KBM-7 (cell line): ENCODE measurements at places on chromosomes 4 and X.

- DNase-seq = no peak
Observed at GRCh38 chr4:92232566-92232965, 71.2 kb upstream of the GRID2 start.

DNA sequence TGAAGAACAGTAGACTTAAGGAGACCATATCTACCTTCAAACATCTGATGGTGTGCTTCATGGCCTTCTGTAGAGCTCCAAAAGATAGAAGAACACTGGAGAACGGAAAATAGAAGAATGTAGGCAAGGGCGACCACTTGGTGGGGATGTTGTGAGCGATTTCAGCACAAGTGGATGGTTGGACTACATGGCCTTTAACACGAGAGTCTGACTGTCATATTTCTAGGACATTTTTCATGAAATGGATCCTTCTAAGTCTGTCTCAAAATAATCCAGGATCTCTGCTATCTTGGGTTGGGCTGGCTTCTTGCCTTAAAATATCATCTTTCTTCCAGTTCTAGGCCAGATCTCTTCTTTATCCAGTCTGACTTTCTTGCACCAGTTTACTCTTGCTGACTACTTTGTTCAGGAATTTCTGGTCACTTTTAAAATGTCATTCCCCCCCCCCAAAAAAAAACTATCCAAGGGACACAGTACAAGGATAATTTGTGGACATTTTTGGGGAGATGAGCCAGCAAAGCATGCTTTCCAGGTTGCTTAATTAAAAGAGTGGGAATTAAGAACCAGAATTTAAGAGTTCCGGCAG lies 1.2 kb upstream of the MID1IP1 start:
- peak; percentile 74 for DNase-seq

DNA sequence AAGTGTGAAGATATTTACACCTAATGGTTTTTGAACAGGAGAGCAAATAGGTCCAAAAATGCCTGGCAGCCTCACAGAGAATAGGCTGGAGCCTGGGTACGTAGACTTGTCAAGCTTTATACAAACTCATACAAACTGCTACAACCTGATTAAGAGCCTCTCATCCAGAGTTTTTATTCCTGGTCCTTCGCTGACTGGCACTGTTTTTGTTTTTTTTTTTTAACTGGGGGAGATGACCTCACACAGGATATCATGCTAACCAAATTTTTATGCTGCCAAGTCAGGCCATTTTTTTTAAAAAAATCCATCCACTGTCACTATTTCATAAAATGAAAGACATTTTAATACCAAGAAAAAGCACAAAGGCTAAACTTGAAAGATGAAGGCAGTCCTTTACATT lies 1.9 kb downstream of the FAM114A1 start:
- no peak for DNase-seq

DNA sequence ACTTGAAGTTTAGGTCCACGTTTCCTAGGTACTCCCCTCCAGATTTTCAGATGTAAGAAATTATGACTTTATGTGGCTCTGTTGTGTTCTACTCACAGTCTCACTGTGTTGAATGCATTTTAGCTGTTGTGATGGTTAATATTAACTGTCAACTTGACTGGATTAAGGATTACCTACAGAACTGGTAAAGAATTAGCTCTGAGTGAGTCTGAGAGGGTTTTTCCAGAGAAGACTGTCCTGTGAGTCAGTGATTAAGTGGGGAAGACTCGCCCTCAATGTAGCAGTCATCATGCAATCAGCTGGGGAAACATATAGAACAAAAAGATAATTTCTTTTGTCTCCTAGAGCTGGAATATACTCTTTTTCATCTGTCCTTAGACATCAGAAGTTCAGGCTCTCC lies 493.4 kb downstream of the ACTRT1 start:
- no peak for DNase-seq

DNA sequence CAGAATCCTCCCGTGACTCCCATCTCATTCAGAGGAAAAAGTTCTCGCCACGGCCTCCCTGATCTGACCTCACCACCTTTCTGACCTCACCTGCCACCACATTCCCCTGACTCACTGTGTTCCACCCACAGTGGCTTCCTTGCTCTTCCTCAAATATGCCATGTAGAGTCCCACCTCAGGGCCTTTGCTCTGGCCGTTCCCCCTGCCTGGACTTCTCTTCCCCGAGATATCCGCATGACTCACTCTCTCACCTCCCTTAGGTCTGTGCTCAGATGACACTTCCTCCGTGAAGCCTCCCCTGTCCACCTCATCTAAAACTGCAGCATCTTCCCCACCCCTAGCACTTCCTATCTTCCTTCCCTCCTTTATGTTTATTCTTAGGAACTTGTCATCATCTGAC lies 7.2 kb upstream of the TSPYL2 start:
- DNase-seq = peak; percentile 48

- DNase-seq = peak; percentile 19
Observed at GRCh38 chrX:119399772-119400101, 601 bp downstream of the SLC25A43 start.

- DNase-seq = peak; percentile 39
Observed at GRCh38 chrX:3142259-3143042, 101.2 kb downstream of the ARSF start.

- DNase-seq = no peak
Observed at GRCh38 chr4:152999346-153000075, 63.4 kb downstream of the FHDC1 start.

- peak; percentile 25 for DNase-seq
Observed at GRCh38 chr4:127698789-127699200, 31.4 kb upstream of the SLC25A31 start.

DNA sequence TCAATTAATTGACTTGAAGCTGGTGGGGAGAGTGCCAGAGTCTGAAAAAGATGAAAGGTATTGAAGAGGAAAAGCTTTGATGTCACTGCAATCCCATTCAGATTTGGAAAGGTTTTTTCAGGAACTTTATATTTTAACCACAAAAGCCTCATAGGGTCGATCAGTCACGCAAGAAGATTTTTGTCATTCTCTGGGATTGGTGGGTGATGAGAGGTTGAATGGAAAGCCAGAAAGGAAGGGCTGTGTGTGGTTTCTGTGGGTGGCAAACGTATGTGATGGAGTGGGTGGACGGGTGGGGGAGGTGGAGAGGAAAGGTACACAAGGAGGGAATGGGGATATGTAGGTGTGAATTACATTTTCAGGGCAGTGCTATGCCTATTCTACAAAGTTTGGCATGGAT lies 173.8 kb upstream of the SCML1 start:
- DNase-seq = peak; percentile 5

- DNase-seq = peak; percentile 56
Observed at GRCh38 chrX:110145854-110146253, 142.9 kb downstream of the TMEM164 start.

GRCh38 chrX:23666282-23666681 lies 1.0 kb upstream of the PRDX4 start:
- DNase-seq = no peak
